ENCODE measurements at places on chromosomes 2 and 18. TPM values are rescaled to one million over a fixed set of nuclear protein-coding genes. Genes with fewer than 3 reads are reported as not detected.

- DNase-seq: no peak
Measured at GRCh38 chr2:238004077-238004830, 37.4 kb downstream of the UBE2F start.

The RGPD4 gene
- 0.19 TPM for total RNA-seq

The ERCC3 gene
- 23.4 TPM for total RNA-seq

The MAB21L4 gene
- total RNA-seq: not detected

GRCh38 chr2:44546459-44547127 is 184.8 kb downstream of the CAMKMT start:
- DNase-seq: no peak
